ENCODE measurements at places on chromosomes 2 and 18.

DNA sequence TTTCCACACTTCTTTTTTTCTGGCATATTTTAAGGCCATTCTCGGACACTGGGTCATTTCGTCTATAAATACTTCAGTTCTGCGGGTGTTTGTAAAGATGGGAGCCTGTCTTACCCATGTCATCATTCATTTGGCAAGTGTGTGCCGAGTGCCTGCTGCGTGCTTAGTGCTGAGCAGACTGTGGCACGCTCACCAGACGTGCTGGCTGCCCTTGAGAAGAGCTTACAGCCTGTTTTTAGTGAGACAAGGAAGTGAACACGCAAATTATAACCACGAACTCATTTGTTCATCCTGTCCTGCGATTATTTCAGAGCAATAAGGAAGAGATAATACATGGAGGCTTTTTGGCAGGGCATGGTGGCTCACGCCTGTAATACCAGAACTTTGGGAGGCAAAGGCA, 10.4 kb upstream of the STON1 start:
- no peak for DNase-seq

DNA sequence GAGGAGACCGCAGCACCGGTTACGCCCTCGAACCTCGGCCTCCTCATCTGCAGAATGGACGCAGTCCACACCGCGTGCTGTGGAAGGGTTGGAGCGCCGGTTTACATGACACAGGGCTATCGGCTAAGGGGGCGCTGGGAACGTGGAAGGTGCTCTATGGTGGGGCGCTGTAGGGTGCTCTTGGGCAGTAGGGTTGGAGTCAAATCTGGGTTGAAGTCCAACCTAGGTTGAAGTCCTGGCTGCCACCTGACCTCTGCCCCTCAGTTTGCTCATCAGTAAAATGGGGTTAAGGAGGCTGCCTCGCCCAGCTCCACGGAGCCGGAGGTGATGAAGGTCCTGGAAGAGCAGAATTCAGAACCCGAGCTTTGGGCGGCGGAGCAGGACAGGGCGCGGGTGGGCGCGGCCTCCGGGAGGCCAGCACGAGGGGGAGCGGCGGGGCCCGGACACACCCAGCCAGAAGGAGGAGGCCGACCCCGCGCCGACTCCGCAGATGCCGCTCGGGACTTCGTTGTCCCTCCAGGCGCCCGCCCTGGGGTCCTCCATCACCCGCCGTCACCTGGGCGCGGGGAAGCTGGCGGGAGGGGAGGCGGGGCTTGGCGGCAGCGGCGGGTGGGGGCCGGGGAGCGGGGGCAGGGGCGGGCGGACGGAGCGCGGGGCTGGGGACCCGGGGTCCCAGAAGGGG, 558 bp upstream of the GAREM2 start:
- DNase-seq = no peak

DNA sequence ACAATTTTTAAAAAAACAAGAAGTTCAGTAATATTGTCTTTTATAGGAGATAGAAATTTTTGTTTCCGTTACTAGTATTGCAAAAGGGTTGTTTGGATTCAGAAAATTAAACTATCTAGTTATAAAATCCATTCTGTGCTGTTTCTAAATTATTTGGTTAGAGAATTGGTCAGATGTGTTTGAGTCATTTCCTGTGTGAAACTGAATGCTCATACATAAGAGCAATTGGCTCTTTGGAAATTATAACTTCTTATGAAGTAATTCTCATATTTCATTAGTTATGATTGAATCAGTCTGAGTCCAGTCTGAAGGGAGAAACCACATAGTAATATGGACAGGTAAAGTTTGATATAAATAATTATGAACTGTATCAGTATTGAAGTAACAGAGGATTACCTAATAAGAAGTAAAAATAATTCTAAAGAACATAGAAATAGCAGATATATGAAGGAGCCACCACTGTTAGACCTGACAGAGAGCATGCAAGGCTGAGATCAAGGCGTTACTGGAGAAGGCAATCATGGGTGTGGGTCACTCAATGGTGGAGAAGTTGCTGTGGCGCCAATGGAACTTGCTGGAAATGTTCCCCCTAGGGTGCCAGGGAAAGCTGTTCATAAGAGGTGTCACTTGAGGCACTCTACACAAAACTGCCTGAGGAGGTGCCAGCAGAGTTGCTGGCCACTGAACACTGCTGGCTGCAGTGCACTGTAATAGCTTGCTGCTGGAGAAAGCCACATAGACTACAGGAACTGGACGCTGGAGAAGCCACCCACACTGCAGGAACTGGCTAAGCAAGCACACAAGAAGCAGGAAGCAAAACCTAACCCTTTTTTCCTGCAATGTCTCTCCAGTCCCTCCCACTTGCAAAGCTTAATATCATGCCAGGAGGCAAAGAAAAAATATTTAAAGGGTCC, 18.0 kb upstream of the FAP start:
- peak; percentile 36 for DNase-seq

GRCh38 chr2:8572712-8573233, 109.1 kb upstream of the ID2 start:
- no peak for DNase-seq

DNA sequence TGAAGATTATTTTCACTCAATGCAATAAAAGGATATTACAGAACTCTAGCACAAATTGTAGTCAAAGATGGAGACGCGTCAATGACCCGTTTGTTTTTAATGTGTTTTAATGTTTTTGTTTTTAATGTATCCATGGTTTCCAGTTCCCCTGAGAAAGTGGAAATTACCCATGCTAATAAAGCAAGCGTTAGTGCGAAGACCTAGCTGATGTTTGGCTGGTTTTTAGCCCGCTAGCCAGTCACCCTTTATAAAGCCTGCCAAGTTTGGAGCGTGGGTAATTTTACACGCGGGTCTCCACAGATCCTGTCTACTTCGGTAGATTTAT, 430 bp upstream of the CHMP1B start:
- DNase-seq = peak; percentile 83

- peak; percentile 44 for DNase-seq
Observed at GRCh38 chr2:226798422-226799210, 1.0 kb downstream of the IRS1 start.

DNA sequence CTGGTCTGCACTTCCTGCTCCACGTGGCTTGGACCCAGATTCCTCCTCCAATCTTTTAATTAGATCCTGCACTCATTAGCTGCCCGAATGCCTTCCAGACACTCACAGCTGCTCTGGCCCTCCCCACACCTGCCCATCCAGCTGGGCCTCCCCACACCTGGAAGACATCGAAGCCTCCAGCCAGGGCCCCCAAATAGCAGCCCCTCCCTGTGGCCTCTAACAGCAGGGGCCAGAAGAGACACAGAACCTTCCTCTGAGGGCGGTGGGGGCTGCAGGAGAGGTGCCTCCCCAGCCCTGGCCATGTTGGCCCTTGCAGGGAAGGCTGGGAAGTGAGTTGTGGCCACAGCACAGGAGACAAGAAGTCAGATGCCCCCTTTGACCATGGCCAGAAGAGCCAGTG, 252.8 kb downstream of the DYSF start:
- DNase-seq = no peak

- DNase-seq = no peak
Observed at GRCh38 chr2:72983500-72984161, 66.3 kb downstream of the EMX1 start.

- DNase-seq = no peak
Observed at GRCh38 chr2:3148716-3149115, 228.9 kb downstream of the EIPR1 start.

- DNase-seq = no peak
Observed at GRCh38 chr2:76829374-76830234, 692.6 kb downstream of the LRRTM4 start.

DNA sequence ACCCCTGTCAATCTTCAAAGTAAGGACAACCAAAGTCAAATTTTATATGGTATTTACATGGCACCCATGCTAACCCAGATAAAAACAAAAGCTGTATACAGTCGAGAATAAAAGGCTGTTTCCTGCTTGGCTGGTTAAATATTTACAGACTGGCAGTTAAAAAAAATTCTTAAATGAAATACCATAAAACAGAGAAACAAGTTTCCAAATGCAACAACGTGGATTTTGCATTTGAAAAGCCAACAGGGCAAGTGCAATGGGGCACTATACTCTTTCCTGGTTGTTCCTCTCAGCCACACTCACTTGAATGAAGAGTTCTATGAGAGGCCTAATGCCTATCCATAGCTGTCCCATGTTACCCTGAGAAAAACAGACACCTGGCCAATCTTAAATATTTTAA, 6.1 kb upstream of the NR4A2 start:
- no peak for DNase-seq

DNA sequence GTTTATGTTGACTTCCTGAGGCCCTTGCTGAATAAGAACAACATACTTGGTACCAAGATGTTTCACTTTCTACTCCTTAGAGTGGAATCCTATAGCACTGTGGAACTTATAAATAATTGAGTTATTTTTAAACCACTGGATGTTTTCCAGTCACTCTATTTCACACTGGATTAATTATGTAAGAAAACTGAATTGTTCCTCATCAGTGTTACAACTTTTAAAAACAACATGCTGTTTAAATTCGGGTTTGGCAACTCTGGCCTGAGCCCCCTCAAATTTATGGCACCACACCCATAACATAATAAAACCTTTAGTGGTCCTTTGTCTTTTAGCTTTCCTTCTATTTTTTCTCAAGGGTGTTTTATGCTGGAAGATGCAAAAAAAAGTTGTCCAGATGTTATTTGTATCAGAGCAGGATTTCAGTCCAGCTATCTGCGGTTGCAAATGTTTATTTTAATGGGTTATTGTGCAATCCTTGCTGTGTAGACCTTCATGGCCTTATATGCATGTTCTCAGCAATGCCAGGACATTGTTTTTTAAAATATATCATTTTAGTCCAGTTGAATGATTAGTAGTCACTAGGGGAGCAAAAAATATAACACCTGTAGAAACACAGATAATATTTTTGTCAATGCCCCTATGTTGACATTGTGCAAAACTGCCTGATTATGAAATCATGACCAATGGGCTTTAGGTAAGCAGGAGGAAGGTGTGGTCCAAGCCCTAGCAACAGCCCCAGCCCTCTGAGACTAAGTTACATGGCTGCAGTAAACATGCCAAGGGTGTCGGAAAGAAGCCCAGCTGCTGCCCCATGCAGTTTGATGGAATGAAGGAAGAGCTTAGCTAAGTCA, 638.0 kb upstream of the ZEB2 start:
- peak; percentile 70 for DNase-seq

DNA sequence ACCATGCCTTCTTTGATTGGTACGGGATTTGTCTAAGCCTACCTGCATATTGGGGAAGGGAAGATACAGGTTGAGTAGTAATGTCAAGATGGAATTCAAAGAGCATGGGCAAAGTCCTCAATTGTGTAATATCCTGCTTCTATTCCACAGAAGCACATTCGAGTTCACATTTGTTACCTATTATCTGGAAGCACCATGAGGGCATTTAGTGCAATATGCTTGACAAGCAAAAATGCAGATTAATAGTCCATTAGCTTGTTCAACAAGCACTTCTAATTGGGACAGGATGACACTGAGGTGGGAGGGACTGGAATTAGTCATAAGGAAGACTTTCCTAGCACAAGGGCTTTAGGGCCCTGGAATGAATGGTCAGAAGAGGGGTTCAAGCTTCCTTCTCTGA, 40.5 kb downstream of the MYO5B start:
- DNase-seq = no peak

GRCh38 chr18:54829856-54830255, 1.6 kb downstream of the RAB27B start:
- no peak for DNase-seq

GRCh38 chr2:164538240-164538866, 82.9 kb downstream of the GRB14 start:
- DNase-seq = peak; percentile 35

DNA sequence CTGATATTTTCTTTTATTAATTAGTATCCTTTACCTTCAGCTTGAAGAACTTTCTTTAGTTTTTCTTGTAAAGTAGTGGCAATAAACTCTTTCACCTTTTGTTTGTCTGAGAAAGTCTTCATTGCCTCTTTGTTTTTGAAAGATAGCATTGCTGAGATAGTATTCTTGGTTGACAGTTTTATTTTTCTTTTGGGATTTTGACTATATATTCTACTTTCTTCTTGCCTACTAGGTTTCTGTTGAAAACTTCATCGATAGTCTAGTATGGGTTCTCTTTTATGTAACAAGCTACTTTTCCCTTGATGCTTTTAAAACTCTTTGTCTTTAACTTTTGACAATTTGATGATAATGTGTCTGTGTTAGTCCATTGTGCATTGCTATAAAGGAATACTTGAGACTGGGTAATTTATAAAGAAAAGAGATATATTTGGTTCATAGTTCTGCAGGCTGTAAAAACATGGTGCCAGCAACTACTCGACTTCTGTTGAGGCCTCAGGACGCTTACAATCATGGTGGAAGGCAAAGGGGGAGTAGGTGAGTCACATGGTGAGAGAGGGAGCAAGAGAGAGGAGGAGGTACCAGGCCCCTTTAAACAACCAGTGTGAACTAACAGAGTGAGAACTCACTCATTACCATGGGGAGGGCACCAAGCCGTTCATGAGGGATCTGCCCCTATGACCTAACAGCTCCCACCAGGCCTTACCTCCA, 12.0 kb downstream of the CCDC150 start:
- DNase-seq = no peak

- DNase-seq = peak; percentile 12
Observed at GRCh38 chr2:119366161-119366648, 429 bp downstream of the C2orf76 start.

DNA sequence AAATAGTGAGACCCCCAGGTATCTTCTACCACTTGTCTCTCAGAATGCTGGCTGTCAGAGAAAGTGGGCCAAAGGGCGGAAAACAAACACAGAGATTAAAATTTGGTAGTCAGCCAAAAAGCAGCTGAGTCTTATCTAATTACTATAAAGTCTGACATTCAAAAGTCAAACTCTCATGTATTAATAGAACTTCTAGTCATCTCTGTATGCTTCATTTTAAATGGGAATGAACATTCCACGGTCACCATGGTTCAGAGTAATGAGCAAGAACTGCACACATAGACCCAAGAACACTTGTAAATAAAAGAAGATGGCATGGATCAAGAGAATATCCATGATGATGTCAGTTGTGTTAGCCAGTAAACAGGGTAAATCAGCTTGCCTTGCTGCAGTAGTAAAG, 1267.0 kb upstream of the CHAC2 start:
- no peak for DNase-seq

Measured in HFFc6 (cell line).